ENCODE measurements at places on chromosomes 3 and 15. TPM values are rescaled to one million over a fixed set of nuclear protein-coding genes. Genes with fewer than 3 reads are reported as not detected.
A peak's percentile ranks its signal among the peaks of the same experiment; 100 is the strongest.

Gene CAMK2N2
- total RNA-seq: not detected

Gene SCAANT1
- not detected for total RNA-seq

Gene STXBP5L
- not detected for total RNA-seq

Gene CAMKV
- not detected for total RNA-seq

Gene TMC3
- total RNA-seq: not detected

Gene IL5RA
- total RNA-seq: not detected

Gene THAP10
- not detected for total RNA-seq

Gene MUC20
- 1.7 TPM for total RNA-seq

Gene CP
- total RNA-seq: not detected

Gene C3orf49
- total RNA-seq: not detected

Gene OR5K2
- total RNA-seq: not detected

Gene C2CD4A
- not detected for total RNA-seq

Gene ADAMTS7
- total RNA-seq: not detected

Gene BOC
- not detected for total RNA-seq

- peaks cover 14% of the 10 kb centered on the region for H3K27me3 ChIP-seq
- H3K36me3 ChIP-seq: no peaks in the 10 kb centered on the region
- DNase-seq: no peak
- H3K27ac ChIP-seq: no peak overlapping the region
These were observed 280.5 kb downstream of the MBNL1 start for GRCh38 chr3:152549263-152549662.

GRCh38 chr15:56393277-56393676 is 28.1 kb downstream of the TEX9 start:
- no peak overlapping the region for H3K4me3 ChIP-seq
- H3K27me3 ChIP-seq: no peaks in the 10 kb centered on the region
- no peaks in the 10 kb centered on the region for H3K36me3 ChIP-seq
- H3K4me1 ChIP-seq: no peaks in the 10 kb centered on the region

DNA sequence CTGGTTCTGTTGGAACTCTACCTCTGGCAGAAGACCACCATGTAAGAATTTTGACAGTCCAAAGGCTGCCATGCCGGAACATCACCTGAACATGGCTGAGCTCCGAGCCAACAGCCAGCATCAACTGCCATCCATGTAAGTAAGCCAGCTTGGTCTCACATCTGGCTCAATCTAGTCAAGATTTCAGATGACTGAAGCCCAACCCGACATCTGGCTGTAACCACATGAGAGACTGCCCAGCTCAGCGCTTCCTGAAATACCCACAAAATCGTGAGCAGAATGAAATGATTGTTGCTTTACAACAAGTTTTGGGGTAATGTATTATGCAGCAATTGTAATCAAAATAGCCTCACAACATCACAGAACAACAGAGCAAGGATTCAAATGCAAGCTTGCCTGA is 32.9 kb downstream of the GHSR start:
- H3K36me3 ChIP-seq: no peaks in the 10 kb centered on the region
- H3K4me1 ChIP-seq: no peaks in the 10 kb centered on the region
- H3K27ac ChIP-seq: no peak overlapping the region
- H3K27me3 ChIP-seq: peaks cover 47% of the 10 kb centered on the region
- DNase-seq: no peak

DNA sequence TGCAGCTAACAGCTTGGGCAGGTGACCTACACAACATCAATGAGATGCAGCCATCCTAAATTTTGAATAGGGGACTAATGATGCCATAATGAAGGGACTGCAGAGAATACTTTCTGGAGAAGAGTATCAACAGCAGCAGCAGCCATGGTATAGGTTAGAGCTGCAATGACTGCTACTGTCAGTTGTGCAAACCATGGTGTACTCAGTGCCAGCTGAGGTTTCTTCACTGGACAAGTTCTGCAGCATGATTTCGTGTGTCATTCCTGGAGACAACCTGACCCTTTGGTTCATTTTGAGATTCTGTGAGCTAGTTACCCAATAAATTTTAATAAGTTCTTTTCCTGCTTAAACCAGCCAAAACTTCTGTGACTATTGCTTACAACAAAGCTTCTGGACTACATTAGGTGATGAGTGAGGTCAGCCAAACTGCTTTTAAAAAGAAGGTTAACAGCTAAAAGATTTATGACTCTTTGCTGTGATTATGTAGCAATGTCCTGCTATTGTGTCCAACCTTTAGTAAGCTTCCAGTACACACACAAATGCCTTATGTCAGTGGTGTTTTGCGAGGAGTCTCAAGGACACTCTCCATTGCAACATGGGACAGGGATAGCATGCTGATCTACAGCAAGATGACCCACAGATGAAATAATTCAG is 4.8 kb upstream of the DAZL start:
- peaks cover 13% of the 10 kb centered on the region for H3K27me3 ChIP-seq
- H3K4me3 ChIP-seq: no peak overlapping the region
- no peak for DNase-seq
- H3K4me1 ChIP-seq: no peaks in the 10 kb centered on the region
- H3K36me3 ChIP-seq: no peaks in the 10 kb centered on the region
- no peak overlapping the region for H3K27ac ChIP-seq

DNA sequence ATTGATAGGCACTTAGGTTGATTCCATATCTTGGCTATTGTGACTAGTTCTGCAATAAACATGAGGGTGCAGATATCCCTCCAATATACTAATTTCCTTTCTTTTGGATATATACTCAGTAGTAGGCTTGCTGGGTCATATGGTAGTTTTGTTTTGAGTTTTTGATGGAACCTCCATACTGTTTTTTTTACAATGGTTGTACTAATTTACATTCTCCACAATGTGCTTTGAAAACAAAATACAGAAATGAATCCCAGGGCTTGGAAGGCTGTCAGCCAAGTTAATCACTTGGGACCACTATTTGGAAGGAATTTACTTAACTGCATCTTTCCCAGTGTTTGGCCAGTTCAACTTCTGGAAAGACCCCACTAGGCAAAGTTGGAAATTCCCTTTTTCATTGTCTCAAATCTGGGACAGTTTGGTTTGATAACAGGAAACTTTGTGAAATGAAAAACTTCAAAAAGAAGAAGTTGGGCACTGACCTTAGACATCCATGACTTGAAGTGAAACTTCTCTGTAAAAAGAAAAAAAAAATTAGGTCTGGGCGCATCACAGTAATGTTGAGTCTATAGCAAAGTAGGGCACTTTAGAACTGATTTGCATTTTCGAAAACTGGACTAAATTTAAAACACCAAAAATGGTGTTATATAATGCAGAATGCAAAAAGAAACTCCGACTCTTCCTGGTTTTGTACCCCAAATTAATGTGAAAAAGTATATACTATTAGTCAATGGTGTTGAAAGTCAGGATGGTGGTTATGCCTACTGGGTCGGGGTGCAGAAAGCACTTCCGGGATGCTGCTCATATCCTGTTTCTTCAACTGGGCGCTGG is 6.0 kb downstream of the CTSH start:
- peaks cover 41% of the 10 kb centered on the region for H3K4me1 ChIP-seq
- peaks cover 9% of the 10 kb centered on the region for H3K27me3 ChIP-seq
- H3K36me3 ChIP-seq: peaks cover 19% of the 10 kb centered on the region
- no peak overlapping the region for H3K4me3 ChIP-seq
- H3K27ac ChIP-seq: peak overlapping the region; percentile 71

DNA sequence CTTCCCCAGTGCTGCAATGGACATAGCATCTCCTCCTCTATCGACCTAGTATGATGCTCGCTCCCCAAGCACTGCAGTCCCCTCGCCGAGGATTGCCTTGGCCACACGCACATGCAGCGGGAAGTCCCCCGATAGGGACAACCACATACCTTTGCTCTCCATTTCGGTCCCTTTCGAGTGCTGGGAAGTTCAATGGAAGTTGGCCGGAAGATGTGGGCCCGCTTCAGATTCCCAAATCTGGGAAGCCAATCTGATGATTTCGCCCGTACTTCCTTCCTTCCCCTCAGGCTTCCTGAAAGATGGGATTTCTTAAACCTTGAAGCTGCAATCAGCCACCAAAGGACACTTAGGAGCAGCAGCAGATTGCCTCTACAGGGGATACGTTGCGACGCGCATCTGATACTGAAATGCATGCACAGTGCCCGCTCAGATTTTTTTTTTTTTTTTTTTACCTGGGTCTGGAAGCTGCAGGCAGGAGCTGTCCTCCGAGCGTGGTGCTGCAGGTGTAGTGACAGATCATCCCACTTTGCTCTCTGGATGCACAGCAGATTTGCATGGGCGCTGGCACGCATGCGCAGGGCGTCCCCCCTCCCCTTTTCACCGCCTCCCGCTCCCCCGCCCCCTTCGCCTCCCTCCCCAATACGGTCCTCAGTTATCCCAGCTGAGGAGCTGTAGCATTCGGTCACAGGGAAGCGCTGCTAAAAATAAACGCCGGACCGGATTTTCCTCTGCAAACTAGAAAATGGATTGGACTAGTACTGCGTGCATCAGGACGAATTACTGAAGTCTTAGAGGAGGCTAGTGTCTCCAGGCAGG is at the start of gene FGF12:
TSS of gene FGF12 (minus strand) at position 510 of the 816 bp plus-strand sequence.
- DNase-seq: peak; percentile 20
- H3K4me3 ChIP-seq: no peak within 1 kb of the TSS
- H3K4me1 ChIP-seq: no peaks in the 10 kb centered on the region
- no peak within 1 kb of the TSS for H3K27ac ChIP-seq

GRCh38 chr3:132090921-132091320 is 56.1 kb upstream of the CPNE4 start:
- no peak overlapping the region for H3K27ac ChIP-seq
- H3K4me1 ChIP-seq: no peaks in the 10 kb centered on the region
- DNase-seq: no peak
- no peak overlapping the region for H3K4me3 ChIP-seq
- H3K36me3 ChIP-seq: no peaks in the 10 kb centered on the region

GRCh38 chr3:187101184-187102072 is 37.9 kb downstream of the RPL39L start:
- H3K36me3 ChIP-seq: peaks cover 18% of the 10 kb centered on the region
- H3K4me3 ChIP-seq: peak overlapping the region; percentile 32
- peaks cover 35% of the 10 kb centered on the region for H3K4me1 ChIP-seq
- peak; percentile 70 for DNase-seq
- peak overlapping the region; percentile 74 for H3K27ac ChIP-seq

DNA sequence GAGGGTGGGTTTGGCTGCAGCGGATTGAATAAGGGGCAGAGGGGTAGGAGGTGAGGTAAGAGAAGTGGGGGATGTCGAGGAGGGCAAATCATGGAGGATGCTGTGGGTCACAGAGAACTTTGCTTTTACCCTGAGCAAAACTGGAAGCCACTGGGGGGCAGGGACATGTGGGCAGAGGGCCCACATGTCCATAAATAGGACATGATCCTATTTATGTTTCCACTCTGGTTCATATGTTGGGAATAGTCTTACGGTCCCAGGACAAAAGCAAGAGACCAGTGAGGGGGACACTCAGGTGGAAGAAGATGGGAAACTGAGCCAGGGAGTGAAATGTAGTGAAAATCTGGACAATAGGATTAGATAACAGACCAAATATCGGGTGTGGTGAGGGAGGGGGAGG is 85.5 kb upstream of the MRPS22 start:
- no peak overlapping the region for H3K27ac ChIP-seq
- peaks cover 9% of the 10 kb centered on the region for H3K27me3 ChIP-seq
- no peaks in the 10 kb centered on the region for H3K4me1 ChIP-seq

GRCh38 chr15:90001683-90002427 is 731 bp downstream of the ZNF710 start:
- peaks cover 50% of the 10 kb centered on the region for H3K4me1 ChIP-seq
- peak overlapping the region; percentile 79 for H3K4me3 ChIP-seq
- peaks cover 3% of the 10 kb centered on the region for H3K27me3 ChIP-seq
- H3K36me3 ChIP-seq: peaks cover 15% of the 10 kb centered on the region
- peak; percentile 72 for DNase-seq
- peak overlapping the region; percentile 87 for H3K27ac ChIP-seq

DNA sequence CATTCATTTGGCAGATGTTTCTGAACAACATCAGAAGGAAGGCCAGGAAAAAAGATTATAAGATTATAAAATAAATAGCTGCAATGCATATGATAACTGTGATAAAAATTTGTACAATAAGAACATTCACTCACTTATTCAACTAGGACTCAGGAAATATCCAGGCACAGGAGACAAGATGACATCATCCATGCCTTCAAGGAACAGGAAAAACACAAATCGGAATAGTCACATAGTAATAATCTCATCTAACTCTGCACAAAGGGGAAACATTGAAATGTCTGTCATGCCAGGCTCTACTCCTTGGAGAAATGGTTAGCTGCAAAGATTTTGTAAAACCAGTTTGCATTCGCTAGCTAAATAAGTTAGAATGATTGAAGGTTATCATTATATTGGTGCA is 233.5 kb upstream of the AGTR1 start:
- no peaks in the 10 kb centered on the region for H3K4me1 ChIP-seq
- no peak overlapping the region for H3K4me3 ChIP-seq
- H3K27me3 ChIP-seq: no peaks in the 10 kb centered on the region
- H3K27ac ChIP-seq: no peak overlapping the region
- no peaks in the 10 kb centered on the region for H3K36me3 ChIP-seq

DNA sequence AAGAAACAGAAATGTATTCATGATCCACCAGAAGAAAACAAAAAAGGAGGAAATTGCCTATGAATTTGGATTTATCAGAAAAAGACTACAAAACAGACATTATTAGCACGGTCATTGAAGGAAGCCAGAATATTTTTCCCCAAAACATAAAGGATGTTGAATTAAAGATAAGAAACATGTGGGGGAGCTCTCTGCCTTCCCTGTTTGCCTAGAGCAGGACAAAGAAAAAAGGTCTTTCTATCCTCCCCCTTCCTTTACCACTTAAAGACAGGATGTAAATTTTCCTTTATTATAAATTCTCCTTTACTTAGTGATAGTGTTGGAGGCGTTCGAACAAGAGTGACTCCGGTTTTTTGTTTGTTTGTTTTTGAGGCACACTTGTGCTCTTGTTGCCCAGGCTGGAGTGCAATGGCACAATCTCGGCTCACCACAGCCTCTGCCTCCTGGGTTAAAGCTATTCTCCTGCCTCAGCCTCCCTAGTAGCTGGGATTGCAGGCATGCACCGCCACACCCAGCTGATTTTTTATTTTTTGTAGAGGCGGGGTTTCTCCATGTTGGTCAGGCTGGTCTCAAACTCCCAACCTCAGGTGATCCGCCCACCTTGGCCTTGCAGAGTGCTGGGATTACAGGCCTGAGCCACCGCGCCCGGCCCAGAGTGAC is 14.9 kb upstream of the RPN1 start:
- DNase-seq: no peak
- H3K4me3 ChIP-seq: no peak overlapping the region
- H3K27ac ChIP-seq: no peak overlapping the region
- H3K4me1 ChIP-seq: peaks cover 3% of the 10 kb centered on the region

GRCh38 chr15:76204109-76204845 is 107.0 kb downstream of the ETFA start:
- no peaks in the 10 kb centered on the region for H3K36me3 ChIP-seq
- no peaks in the 10 kb centered on the region for H3K27me3 ChIP-seq
- no peak overlapping the region for H3K4me3 ChIP-seq
- no peak overlapping the region for H3K27ac ChIP-seq
- DNase-seq: no peak

DNA sequence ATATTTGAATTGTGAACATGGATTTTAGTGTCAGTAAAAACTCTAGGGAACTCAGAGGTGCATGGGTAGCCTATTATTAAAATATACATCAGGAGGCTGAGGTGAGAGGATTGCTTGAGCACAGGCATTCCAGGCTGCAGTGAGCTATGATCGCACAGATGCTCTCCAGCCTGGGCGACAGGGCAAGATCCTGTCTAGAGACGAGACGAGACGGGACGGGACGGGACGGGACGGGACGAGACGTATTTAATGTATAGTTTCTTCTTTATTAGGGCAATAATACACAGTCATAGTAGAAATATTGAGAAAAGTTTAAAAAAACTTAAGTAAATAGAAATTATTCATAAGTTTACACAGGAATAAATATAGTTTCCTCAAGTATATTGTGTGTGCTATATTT is 89.3 kb downstream of the DIPK2A start:
- H3K27me3 ChIP-seq: no peaks in the 10 kb centered on the region
- no peak overlapping the region for H3K4me3 ChIP-seq
- no peak overlapping the region for H3K27ac ChIP-seq
- no peaks in the 10 kb centered on the region for H3K4me1 ChIP-seq

- H3K4me1 ChIP-seq: peaks cover 2% of the 10 kb centered on the region
- DNase-seq: no peak
- no peaks in the 10 kb centered on the region for H3K36me3 ChIP-seq
- no peak overlapping the region for H3K4me3 ChIP-seq
- H3K27me3 ChIP-seq: peaks cover 2% of the 10 kb centered on the region
These were observed 197.1 kb upstream of the UBE2E1 start for GRCh38 chr3:23608650-23609049.

Measured in activated CD8-positive, alpha-beta T cell treated with anti-CD3 and anti-CD28 coated beads, Interleukin-2, amount 10 ng/mL, durations not matched to agents 7 days and 5 days (primary cell).